Ecto neural progenitor cell (in vitro differentiated cells): ENCODE measurements at places on chromosomes 2 and 18.

DNA sequence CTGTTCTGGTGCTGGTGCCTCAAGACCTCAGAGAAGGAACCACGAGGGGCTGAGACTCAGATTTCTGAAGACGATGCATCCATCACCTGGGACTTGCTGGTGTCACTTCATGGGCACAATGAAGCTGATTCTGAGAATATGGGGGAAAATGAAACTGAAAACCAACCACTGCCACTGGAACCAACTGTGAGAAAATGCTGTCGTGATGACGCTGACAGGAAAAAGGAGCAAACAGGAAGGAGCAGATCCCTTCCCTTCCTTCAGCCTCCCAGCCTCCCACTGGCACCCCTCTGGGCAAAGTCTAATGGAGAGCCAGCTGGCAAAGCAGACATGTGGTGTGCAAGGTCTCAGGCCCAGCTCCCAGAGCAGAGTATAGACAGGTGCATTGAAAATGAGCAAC lies 109.7 kb downstream of the FOXI3 start:
- DNase-seq: no peak

- no peak for DNase-seq
Observed at GRCh38 chr2:167689444-167689843, 558.0 kb downstream of the STK39 start.

- DNase-seq: no peak
Observed at GRCh38 chr2:196380098-196380497, 208.7 kb upstream of the STK17B start.

DNA sequence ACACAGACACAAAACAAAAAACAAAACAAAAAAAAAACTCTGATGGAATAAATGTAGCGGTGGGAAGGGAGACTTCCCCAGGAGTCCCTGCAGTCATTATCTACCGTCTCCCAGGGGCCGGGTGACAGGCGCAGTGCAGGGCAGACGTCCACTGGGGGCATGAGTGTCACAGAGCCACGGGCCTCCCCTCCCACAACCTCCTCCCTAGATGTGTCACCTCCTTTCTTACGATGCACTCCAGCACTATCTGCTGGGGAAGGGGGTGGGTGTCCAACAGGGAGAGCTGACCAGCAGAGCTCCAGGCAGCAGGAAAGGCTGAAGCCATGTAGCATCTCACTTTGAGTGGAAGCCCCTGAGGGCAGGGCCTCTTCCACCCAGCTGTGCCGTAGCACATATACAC lies 84.5 kb downstream of the LONRF2 start:
- DNase-seq: no peak

GRCh38 chr18:58845928-58846724 lies 18.6 kb upstream of the ZNF532 start:
- no peak for DNase-seq
